ENCODE measurements at places on chromosomes 2 and 18. TPM values are rescaled to one million over a fixed set of nuclear protein-coding genes. Genes with fewer than 3 reads are reported as not detected.

GRCh38 chr2:100039291-100039980 lies 103.0 kb downstream of the AFF3 start:
- DNase-seq, result no peak

DNA sequence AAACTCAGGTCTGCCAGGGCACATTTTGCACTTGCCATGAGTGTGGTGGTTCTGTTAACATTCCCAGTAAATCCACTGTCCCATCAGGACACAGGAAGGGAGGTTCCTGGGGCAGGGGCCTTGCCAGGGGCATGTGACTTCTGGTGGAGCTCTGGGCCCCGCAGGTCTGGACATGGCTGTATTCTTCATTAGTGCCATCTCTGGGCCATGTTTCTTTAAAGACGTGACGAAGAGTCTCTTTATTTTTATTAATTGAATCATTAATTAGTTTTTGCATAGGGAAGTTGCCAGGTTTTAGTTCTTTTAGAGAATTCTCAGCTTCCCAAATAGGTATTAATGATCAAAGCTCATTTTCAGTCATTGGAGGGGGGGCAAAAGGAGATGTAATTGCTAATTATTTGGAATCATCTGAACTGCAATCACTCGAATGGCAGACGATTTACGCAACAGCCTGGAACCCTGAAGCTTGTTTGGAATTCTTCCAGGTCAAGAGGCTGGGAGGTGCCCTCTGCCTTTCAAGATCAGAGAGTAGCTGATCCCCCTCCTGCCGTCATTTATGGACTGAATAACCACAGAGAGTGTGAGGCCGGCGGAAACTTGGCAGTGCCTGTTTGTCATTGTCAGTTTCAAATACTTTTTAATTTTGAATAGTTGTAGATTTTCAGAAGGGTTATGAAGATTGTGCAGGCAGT lies 106.2 kb downstream of the RTP5 start:
- no peak for DNase-seq

DNA sequence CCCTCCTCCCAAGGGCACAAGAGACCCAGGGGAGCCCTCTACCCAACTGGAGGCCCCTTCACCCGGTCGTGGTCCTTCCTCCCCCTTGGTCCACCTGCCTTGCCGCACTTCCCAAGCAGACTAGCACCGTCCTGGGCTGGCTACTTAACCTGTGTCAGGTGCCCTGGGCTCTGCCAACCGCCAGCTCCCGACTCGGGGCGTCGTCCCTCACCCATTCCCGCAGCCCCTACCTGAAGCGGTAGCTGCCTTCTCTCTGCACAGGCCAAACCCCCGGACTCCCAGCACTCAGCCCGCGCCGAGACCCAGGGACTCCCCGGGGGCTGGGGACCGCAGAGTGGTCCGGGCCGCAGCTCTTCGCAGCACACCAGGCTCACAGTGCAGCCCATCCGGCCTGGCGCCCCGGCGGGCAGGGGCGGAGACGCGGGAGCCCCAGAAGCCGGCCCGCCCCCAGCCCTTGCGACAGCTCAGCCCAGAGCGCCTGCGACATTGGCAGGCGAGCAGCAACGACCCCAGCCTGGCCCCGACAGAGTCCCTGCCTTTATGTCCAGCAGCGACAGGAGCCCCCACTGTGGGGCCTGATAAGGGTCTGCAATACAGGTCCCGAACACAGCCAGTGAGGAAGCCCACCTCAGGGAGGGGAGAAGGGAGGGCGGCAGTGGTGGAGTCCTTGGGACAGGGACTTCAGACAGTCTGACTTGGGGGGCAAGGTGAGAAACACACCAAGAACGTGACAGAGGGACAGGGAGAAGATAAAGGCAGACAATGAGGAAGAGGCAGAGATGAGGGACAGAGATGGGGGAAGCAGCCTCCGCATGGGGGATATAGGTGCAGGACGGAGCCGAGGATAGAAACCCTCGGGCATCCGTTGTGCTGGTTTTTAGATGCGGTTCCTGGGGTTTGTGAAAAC lies 31.0 kb upstream of the TNS1 start:
- no peak for DNase-seq

GRCh38 chr2:134167015-134167414 lies 86.9 kb upstream of the MGAT5 start:
- peak; percentile 15 for DNase-seq

- peak; percentile 16 for DNase-seq
Measured at GRCh38 chr2:30981096-30981495, 157.1 kb downstream of the GALNT14 start.

- DNase-seq, result no peak
Measured at GRCh38 chr2:97996679-97997078, 931 bp upstream of the TMEM131 start.

GRCh38 chr2:172096626-172097547 lies 5.8 kb downstream of the DLX2 start:
- peak; percentile 87 for DNase-seq

- no peak for DNase-seq
Measured at GRCh38 chr2:37867166-37867565, 57.9 kb upstream of the RMDN2 start.

GRCh38 chr18:45335282-45336043 lies 279.8 kb upstream of the SLC14A2 start:
- peak; percentile 50 for DNase-seq

GRCh38 chr2:71291398-71291797 lies 40.2 kb upstream of the ZNF638 start:
- DNase-seq, result no peak

- DNase-seq, result no peak
Measured at GRCh38 chr2:120344214-120344975, 1.5 kb upstream of the INHBB start.

GRCh38 chr2:188439986-188440385 lies 148.3 kb downstream of the GULP1 start:
- peak; percentile 34 for DNase-seq

- no peak for DNase-seq
Measured at GRCh38 chr2:206075113-206075512, 10.9 kb downstream of the INO80D start.

GRCh38 chr2:191688934-191689695 lies 11.2 kb downstream of the NABP1 start:
- peak; percentile 94 for DNase-seq

DNA sequence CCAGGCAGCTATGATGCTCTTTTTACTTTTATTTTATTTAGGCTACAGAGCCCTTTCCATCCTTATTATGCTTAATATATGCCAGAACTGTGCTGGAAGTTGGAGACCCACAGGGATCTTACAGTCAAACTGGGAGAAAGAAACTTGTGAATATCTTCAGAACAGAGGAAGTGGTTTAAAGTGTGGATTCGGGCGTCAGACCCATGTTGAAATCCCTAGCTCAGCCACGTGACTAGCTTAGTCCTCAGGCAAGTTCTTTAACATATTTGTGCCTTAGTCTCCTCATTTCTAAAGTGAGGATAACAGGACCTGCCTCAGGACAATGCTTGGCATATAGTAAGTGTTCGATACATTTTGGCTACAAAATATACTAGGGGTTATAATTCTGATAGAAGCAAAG lies 59.1 kb downstream of the MAP3K20 start:
- no peak for DNase-seq

GRCh38 chr18:8609659-8610458 lies 622 bp downstream of the RAB12 start:
- DNase-seq, result no peak

DNA sequence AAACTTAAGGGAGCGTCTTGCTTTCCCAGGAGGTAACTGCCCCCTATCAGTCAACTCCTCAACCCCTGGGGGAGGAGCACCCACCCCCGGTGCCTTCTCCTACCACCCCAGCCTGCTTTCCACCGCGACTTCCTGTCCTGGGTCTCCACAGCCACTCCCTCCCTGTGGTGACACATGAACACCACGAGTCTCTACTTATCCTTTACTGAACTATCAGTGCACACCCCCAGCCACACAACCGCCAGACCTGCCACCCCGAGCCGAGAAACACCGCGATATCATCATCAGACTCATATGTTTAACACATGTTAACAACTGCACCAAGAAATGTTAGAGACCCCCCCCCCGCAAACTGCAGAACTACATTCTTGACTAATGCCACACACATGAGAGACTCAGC lies 43.3 kb downstream of the LONRF2 start:
- DNase-seq, result no peak

DNA sequence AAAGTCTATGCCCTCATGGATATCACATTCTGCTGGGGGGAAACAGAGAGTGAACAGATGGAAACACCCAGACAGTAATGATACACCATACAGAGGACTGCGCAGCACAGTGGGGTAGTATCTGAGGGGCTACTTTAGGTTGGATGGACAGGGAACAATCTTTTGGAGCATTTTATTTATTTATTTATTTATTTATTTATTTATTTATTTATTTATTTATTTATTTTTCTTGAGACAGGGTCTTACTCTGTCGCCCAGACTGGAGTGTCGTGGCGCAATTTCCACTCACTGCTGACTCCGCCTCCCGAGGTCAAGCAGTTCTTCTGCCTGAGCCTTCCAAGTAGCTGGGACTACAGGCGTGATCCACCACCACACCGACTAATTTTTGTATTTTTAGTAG lies 89.2 kb downstream of the TGOLN2 start:
- DNase-seq, result no peak

- no peak for DNase-seq
Measured at GRCh38 chr2:497770-498492, 179.3 kb downstream of the TMEM18 start.

DNA sequence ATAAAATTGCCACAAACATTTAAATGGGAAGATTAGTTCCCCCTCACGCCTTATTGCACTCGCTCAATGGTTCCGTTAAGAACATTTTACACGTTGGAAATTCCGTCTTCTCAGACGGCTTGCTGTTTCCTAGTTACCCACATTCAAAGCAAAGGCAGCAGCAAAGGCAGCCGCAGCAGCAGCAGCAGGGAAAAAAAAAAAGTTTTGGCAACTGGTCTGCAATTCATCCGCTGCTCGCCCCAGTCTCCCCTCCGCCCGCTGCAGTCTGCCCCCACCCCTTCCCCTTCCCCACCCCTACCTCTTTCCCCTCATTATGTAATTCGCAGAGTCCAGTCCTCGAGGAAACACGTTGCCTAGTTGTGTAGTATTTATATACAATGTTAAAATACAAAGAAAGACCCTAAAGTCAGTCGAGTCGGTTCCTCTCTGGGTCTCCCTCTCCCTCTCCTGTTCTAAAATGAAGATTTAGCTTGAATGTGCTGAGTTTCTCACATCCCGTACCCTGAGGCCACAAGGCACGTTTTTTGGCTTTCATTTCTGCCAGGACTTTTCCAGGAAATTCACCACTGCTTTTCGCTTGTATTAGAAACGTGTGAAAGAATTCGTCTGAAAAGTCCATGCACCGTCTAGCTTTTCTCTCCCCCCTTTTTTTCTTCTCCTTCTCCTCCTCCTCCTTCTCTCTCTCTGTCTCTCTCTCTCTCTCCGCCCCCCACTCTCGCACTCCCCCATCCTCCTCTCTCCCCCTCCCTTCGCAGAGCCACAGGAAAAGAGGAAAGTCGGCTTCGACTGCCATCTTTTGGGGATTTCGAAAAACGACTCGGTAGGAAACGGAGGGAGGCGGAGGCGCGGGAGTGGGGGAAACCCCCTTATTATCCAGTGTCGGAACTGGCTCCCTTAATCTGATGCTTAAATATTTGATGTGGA lies 140.0 kb downstream of the MEIS1 start:
- peak; percentile 92 for DNase-seq

DNA sequence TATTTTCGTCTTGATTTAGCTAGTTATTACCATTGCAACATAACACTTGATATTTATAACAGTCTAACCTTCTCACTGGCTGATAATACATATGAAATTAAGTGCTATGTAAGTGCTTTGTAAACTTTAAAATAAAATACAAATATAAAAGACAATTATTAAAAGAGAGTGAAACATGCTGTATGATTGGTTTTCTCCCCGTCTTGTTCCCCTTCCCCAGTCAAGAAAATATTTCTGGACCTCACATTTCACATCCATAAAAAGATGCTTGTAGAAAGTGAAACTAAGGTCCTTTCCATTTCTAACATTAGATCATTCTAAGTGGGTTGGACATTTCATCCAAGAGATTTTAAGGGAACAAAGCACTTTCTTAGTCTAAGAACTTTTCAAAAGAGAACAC lies 310.2 kb upstream of the LRATD1 start:
- DNase-seq, result no peak

GRCh38 chr2:208033701-208034502 lies 8.6 kb upstream of the PLEKHM3 start:
- peak; percentile 18 for DNase-seq

GRCh38 chr2:169714699-169715098 lies 18.9 kb upstream of the KLHL23 start:
- no peak for DNase-seq

DNA sequence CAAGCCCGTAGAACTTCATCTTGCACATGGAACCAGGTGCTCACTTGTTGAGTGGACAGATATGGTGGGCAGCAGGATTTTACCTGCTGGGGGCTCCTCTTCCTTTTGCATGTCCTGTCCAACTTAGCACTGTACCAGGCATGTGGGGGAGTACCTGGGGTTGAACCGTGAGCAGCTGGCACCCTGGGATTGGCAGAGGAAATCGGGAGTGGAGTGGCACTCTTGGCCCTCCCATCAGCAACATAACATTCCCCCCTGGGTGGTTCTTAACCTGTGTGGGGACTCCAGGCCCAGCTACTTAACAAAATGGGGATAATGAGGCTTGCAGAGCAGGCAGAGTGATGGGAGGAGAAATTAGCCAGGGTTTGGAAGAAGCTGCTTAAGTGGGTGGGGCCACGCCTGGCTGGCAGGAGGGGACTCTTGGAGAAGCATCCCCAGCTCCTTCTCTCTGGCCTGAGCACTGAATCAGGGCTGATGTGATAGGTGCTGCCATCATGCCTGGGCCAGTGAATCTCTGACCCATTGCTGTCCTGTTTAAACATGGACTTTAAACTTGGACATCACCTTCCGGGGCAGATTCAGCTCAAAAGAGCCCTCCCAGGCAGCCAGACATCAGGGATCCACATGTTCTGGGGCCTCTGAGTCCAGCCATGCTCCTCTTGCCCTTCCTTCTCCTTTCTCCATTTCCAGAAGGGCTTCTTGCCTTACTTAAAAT lies 15.5 kb downstream of the FOSL2 start:
- no peak for DNase-seq

- DNase-seq, result no peak
Measured at GRCh38 chr2:48424356-48424755, 105.6 kb upstream of the STON1 start.

DNA sequence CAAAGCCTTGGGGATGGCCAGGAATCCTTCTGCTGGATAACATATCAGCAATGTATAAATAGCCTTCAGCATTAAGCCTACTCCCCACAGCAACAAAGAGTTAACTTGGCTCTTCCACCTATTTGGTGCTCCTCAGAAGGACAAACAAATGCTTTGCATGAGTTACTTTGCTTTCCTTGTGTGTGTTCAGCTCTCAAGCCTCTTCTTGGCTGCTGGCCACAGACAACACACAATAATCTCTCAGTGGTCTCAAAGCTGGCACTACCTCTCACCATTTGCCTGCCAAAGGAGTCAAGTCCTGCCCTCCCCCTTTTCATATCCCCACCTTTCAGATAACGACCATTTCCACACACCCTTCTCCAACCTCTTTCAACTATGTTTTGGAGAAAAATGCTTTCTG lies 17.5 kb downstream of the FTCDNL1 start:
- DNase-seq, result peak; percentile 3

Gene GAL3ST2
- total RNA-seq, result 0.25 TPM

Gene REG3A
- total RNA-seq, result not detected

Gene CNRIP1
- 46.9 TPM for total RNA-seq

Gene LOXHD1
- not detected for total RNA-seq

Gene SERPINB3
- total RNA-seq, result not detected

Gene SLC8A1
- total RNA-seq, result 112 TPM

Gene KCNJ3
- total RNA-seq, result not detected

Gene DLX1
- 0.41 TPM for total RNA-seq

Gene PRSS56
- not detected for total RNA-seq

Gene AFF3
- total RNA-seq, result not detected

Gene SLC19A3
- total RNA-seq, result 1.6 TPM

Gene SPEG
- 22.7 TPM for total RNA-seq

Gene ASB18
- not detected for total RNA-seq

Gene CKAP2L
- 26.4 TPM for total RNA-seq

Gene POTEI
- total RNA-seq, result not detected

Gene AQP12B
- not detected for total RNA-seq
